ENCODE measurements at places on chromosomes 1 and 21. TPM values are rescaled to one million over a fixed set of nuclear protein-coding genes. Genes with fewer than 3 reads are reported as not detected.

TENT5C gene
- 6.2 TPM for total RNA-seq

CNR2 gene
- total RNA-seq, result not detected

PTPRC gene
- total RNA-seq, result 4.4 TPM

LRRC71 gene
- 0.64 TPM for total RNA-seq

TFB2M gene
- total RNA-seq, result 9.8 TPM

NPHS2 gene
- not detected for total RNA-seq

MYOM3 gene
- 0.09 TPM for total RNA-seq

MRPL55 gene
- 27.8 TPM for total RNA-seq

TTC22 gene
- 0.18 TPM for total RNA-seq

TNFSF4 gene
- total RNA-seq, result 2.3 TPM
